ENCODE measurements at places on chromosomes 7 and 10.

DNA sequence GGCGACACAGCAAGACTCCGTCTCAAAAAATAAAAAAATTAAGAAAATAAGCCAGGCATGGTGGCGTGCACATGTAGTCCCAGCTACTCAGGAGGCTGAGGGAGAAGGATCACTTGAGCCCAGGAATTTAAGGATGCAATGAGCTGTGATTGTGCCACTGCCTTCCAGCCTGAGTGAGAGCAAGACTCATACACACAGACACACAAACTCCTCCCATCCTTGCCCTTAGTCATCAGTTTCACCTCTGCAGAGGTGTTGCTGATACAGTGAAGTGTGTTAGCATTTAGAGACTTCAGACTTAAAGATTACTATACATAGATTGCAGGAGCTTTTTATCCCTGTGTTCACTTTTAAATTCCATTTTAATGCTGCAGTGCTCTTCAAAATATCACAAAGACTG, 5.5 kb upstream of the H2AZ2 start:
- no peak for DNase-seq

GRCh38 chr10:4396401-4397283, 429.4 kb upstream of the AKR1E2 start:
- DNase-seq, result no peak

DNA sequence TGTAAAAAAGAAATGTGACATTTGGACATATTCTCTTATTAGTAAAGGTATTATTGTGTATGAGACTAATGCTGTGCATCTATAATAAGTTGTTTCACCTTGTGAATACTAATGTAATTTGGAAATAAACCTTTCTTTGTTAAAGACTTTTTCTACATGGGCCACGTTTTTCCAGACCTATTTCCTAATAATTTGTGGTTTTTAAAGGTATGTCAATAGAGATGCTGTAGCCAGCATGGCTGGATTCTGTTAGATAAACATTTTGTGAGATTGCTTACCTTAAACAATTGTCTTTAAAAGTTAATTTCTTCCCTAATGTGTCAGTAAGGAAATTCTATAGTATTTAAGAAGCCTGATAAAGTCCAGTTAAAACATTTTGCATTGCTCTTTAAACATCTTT, 56.0 kb downstream of the KAT6B start:
- DNase-seq, result no peak

- DNase-seq, result no peak
Measured at GRCh38 chr7:2192831-2193534, 39.8 kb downstream of the MAD1L1 start.

DNA sequence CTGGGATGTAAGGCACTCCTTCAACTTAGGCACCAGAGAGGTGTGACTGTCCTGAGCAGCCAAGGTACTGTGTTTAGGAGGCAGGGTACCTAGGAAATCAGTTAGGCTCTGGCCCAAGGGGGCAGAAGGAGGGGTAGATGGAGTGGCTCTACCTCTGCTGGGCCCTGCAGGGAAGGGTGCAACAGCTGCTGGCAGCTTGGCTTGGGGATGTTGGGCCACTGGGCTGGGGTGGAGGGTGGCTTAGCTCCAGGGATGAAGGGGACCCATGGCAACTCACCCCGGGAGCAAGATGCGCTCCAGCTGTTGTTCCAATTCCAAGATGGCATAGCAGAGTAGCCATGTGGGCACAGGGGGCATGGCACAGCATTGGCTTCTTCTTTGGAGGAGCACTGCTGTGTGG, 42.1 kb downstream of the NEURL1 start:
- DNase-seq, result no peak

DNA sequence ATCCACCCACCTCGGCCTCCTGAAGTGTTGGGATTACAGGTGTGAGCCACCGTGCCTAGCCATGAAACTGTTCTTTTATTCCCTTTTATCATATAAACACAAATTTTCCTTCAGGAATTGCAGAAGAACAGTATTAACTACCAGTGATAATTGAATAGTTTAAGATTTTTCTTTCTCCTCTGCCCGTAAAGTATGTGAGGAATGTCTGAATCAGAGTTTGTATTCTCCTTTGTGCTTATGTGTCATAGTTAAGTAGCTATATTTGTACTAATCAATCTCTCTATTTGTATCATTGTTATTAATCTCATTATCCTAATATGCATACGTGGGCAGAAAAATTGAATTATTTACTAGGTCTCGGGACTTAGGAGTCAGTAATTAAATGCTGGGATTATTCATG, 83.6 kb downstream of the ZNF277 start:
- no peak for DNase-seq

GRCh38 chr10:86599729-86600128, 54.6 kb upstream of the OPN4 start:
- DNase-seq, result no peak

DNA sequence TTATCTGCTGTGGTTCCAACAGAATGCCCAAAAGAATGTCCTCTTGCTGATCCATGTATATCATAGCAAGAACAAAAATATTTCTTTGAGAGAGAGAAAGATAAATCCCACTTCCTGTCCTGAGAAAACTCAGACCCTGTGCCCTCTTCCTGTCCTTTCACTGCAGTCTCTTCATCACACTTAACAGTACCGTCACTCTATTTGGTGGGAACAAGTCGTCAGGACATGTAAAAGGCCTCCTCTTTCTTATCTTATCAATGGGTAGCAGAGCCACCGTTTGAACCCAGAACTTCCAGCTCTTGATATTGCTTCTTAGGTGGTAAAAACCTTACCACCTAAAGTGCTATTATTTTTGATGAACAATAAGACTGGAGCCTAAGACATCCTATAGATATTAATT, 43.9 kb downstream of the CHRM2 start:
- no peak for DNase-seq

- DNase-seq, result no peak
Measured at GRCh38 chr10:90862908-90863514, 5.2 kb upstream of the HTR7 start.

- DNase-seq, result no peak
Measured at GRCh38 chr10:56319386-56319785, 41.7 kb downstream of the ZWINT start.

GRCh38 chr7:101618207-101618839, 10.8 kb downstream of the MYL10 start:
- no peak for DNase-seq

GRCh38 chr10:33155720-33156638, 178.5 kb downstream of the NRP1 start:
- DNase-seq, result no peak

- no peak for DNase-seq
Measured at GRCh38 chr7:96826089-96826488, 116.4 kb upstream of the SEM1 start.

GRCh38 chr7:150586785-150587152, 19.6 kb downstream of the GIMAP4 start:
- DNase-seq, result peak; percentile 6

DNA sequence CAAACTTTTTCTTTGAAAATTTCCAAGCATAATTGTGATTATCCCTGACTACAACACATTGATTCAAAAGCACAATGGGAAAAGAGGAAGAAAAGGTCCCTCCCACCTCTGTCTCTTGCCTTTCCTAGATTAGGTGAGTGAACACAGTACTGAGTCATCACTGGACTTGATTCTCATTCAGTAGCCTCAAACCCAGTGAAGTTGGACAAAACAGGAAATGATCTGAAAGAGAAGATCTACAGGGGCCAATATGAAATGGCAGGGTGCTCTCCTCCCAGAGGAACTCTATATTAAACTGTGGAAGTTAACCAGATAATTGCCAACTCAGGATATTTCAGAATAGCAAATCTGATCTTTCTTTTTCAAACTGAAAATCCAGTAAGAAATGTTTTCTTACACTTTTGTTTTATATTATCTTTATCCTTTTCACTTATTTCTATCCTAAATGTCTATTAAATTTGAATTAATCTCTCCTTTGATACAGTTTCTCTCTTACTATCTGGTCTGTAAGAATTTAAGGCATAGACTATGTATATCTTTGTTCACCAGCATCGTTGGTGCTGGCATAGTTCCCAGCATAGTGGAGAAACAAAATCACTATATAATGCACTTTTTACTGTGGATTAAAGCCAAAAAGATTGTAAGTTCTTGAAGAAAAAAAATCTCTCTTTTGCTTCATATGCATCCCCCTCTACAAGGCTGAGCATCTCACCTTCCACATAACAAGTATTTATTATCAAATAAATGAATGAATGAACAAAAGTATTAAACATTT, 41.4 kb upstream of the IKZF1 start:
- no peak for DNase-seq

GRCh38 chr7:31487476-31487875, 26.4 kb upstream of the ITPRID1 start:
- no peak for DNase-seq

- no peak for DNase-seq
Measured at GRCh38 chr10:111018021-111018420, 58.8 kb upstream of the ADRA2A start.

- DNase-seq, result no peak
Measured at GRCh38 chr7:29063872-29064271, 82.5 kb downstream of the CPVL start.

DNA sequence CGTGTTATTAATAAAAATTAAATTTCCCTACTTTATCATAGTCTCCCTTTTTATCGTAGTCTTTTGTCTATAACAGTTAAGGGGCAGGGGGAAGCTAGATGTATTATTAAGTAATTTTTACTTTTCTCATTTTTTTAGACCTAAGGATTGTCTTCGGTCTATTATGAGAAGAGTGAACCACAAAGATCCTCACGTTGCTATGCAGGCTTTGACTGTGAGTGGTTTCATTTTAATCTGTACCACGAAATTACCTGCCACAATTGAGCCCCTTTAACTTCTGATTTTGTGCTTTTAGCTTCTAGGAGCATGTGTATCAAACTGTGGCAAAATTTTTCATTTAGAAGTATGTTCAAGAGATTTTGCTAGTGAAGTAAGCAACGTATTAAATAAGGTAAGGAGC, 40.6 kb downstream of the STAM start:
- no peak for DNase-seq

DNA sequence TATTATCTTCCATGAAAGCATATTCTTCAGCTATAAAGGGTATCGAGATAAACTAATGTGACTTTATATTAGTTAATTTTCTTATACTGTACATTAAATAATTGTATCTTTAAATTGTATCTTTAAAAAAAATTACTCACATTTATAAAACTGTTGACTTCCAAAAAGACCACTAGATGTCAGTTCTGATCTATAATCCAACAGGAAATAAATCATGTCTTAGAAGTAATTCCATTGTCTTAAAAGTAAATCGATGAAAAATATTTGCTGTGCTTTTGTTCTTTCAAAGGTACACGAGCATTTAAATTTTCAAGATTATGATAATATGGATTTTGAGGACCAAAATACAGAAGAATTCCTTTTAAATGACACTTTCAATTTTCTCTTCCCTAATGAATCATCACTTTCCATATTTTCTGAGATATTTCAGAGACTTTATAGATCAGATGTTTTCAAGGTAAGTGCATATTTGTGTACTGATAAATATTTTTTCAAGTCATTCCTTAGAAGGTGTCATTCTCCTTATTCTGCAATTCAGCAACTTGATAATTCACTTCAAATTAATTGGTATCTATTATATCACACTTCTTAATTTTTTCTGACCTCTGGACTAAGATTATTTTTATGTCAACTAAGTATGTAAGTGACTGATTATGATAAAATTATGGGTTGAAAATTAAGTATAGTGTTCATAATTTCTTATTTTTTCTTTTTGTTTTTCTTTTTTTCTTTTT, 138.5 kb downstream of the CPED1 start:
- DNase-seq, result no peak

GRCh38 chr7:115572111-115572510, 458.5 kb downstream of the TFEC start:
- DNase-seq, result no peak

DNA sequence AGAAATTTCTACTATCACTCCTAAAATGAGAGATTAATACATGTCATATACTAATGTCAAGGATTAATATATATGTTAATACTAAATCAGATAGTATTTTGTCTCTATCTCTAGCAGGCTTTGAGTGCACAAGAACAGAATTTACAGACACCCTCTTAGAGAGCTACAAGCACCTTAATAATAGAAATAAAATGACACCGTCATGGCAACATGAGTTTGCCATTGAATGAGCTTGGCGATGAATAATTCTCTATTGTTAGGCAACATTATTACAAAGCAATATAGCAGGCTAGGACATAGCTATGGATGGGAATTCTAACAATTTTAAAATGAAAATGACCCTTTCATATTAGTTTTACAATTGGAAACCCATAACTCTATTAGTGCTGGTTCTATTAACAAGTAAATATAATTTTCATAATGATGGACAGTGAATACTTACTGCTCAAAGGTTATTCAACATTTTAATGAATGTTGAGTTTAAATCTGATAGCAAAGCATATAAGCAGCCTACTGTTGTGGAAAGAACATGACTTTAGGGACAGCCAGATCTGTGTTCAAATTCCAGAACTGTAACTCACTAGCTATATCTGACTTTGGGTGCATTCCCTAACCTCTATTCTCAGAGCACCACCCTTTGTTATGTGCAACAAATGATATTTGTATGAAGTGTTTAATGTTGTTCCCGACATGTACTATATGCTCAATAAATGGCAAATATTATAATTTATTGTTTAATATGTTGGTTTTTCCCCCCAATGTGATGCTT, 184.5 kb upstream of the DKK1 start:
- no peak for DNase-seq

DNA sequence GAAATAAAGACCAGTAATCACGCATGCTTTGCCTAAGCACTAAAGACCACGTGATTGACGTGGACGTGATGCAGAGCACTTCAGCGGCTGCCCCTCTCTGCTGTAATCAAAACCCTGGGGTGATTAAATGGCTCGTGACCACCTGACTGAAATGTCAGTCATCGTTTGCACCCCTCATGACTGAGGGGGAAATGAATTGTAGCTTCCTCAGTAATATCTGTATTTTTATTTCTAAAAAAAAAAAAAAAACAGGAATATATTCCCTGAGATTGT, 148.1 kb upstream of the RSU1 start:
- no peak for DNase-seq

- no peak for DNase-seq
Measured at GRCh38 chr7:87398446-87398845, 53.0 kb downstream of the CROT start.

DNA sequence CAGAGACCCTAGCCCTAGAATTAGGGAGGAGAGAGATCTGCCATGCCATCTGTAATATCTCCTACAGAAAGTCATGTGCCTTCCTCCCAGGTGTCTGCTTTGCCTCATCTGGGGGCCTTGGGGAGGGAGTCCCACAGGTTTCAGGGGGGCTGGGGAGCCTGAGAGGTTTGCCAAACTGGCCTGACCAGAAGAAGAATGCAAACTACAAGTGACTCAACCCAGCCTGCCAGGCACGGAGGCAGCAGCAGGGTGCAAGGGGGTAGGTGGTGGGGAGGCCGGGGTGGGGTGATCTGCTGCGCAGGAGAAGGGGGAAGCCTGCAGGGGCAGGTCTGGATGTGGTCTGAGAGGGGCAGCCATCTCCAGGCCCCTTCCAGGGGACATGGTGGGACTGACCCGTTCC, 9.6 kb upstream of the TRIM8 start:
- DNase-seq, result no peak

DNA sequence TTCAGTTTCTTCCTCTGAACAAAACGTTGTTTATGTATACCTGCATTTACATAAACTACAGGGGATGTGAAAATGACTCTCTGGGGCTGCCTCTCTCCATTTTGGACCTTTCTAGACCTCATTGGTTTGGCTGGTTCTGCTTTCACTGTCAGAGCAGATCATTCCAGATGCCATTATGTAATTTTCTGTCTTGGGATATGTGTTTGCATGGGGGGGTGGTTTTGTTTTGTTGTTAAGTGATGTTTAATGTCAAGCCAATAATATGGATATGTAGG, 172.4 kb downstream of the LRRC4 start:
- no peak for DNase-seq
